ENCODE measurements at places on chromosomes 6 and 20.
A peak's percentile ranks its signal among the peaks of the same experiment; 100 is the strongest.

- DNase-seq, result no peak
Observed at GRCh38 chr6:93550551-93551276, 131.4 kb upstream of the EPHA7 start.

- no peak for DNase-seq
Observed at GRCh38 chr6:157898169-157898568, 75.1 kb downstream of the SNX9 start.

GRCh38 chr20:48814633-48815032, 13.2 kb downstream of the PREX1 start:
- no peak for DNase-seq

- DNase-seq, result no peak
Observed at GRCh38 chr6:34132486-34133185, 13.3 kb downstream of the GRM4 start.

DNA sequence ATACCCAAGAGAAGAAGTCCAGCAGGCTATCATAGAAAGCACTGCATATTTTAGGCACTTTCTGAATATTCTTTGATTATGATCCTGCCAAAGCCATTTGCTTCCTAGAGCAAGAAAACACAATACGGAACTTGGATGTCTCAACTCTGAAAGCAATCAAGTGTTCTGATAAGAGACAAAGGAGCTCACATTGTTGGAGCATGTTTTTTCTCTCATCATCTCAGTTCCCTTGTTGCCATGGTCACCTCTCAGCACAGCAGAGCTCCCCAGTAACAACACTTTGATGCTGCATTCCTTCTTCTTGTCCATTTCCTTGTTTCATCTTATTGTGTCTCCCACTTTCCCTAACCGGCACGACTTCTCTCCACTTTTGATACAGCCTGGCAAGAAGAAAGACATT, 168.7 kb upstream of the FUT9 start:
- DNase-seq, result no peak

DNA sequence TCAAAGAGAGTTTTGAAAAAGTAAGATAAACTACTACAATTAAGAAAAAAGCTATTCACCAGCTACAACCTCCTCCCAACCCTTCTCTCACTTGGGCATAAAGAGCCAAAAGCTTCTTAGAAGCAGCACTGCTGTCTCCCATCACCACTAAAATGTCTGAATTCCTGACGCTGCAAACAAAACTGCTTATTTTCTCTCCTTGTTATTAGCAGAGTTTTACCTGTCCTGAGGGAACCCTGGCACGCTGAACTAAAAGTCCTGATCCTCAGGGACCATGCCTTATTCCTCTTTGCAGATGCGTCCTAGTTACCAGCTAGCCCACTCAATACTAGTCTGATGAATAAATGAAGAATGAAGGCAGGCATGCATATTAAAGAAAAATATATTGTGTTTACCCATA, 1.1 kb downstream of the HACE1 start:
- no peak for DNase-seq

GRCh38 chr20:63028461-63028921, 21.7 kb upstream of the BHLHE23 start:
- no peak for DNase-seq

- DNase-seq, result no peak
Observed at GRCh38 chr20:58852543-58853271, at the start of gene GNAS. GNAS (plus strand) TSS chr20:58852716.

GRCh38 chr6:22157233-22157632, 139.6 kb downstream of the PRL start:
- DNase-seq, result no peak

GRCh38 chr20:4244700-4245485, 229.5 kb upstream of the RNF24 start:
- no peak for DNase-seq

DNA sequence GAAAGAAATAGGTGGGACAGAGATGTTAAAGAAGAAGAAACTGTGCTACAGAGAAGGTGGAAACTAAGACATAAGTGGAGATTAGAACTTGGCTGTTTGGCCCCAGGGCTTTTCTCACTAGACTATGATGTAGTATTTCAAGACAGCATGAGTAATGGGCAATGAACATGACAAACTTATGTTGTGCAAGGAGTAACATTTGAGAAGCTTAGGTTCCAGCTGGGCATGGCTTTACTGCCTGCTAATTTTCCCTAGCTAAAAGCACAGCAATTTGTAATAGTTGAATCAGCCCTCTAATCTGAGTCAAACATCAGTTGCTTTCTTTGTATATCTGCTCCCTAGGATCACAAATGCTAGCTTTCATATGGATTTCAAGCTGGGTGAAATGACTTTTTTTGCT, 294.3 kb upstream of the BMP2 start:
- no peak for DNase-seq

DNA sequence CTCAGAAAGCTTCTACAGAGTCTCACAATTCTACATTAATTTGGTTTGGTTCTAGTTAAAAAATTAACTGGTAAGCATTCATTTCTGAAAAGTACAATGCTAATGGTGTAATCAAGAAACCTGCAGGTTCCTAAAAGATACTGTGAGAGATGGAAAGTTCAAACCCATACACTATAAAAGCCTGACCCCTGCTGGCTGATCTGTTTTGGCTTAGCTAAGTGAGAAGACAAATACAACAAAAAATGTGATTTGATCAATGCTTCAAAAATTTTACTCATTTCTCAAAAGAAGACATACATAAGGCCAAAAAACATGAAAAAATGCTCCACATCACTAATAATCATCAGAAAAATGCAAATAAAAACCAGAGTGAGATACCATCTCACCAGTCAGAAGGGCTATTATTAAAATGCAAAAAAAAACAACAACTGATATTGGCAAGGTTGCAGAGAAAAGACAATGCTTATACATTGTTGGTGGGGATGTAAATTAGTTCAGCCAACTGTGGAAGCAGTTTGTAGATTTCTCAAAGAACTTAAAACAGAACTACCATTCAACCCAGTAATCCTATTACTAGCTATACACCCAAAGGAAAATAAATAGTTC, 102.8 kb downstream of the MOXD1 start:
- no peak for DNase-seq

GRCh38 chr6:116557893-116558292, 4.3 kb downstream of the CALHM4 start:
- DNase-seq, result peak; percentile 94

GRCh38 chr6:117169064-117169665, 96.2 kb upstream of the VGLL2 start:
- no peak for DNase-seq

DNA sequence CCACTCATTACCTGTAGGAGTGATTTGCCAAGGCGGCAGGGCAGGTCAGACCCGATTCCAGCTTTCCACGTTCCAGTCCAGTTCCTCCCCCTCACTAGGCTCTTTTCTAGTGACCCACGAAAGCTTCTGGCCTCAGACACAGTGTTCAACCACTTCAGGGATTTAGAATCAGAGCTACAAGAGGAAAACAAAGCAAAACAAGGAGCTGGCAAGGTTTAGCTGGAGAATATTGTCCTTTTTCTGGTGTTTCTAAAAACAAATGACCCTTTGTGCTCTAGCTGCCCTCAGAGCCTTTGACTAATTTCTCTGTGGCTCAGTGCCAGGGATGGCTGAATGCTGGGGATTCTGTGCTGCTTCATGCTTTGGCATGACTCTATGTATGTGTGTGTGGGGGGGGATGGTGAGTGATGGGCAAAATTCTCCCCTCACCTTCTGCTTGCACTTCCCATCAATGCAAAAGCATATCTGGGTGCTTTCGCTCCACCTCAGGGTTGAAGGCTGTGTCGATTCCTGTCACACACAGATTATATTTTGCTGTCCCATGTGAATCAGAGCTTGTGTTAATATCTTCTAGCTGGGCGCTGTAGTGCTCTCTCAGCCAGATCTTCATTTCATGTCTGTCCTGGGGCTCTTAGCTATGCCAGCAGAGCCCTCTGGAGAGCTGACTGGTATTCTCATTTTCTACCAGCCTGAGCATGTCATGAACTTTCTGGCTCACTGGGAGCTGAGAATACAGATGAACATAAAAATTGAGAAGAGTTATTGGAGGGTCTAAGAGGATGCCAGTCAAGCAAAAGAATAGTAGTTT, 19.3 kb upstream of the NEDD9 start:
- no peak for DNase-seq

DNA sequence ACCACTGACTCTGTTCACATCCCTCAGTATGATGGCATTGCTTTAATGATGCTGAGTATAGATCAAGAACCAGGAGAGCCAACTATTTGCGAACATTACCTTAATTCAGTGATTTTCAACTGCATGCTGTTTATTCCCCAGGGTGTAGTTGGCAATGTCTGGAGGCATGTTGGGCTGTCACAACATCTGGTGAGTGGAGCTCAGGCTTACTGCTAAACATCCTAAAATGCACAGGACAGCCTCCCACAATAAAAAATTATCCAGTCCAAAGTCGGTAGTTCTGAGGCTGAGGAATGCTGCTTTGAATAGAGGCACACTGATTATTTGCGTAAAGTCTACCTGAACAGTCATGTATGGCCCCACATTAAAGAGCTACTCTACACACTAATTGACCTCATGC, 94.8 kb upstream of the OPRM1 start:
- no peak for DNase-seq

GRCh38 chr20:4973330-4974097, 27.8 kb downstream of the SLC23A2 start:
- DNase-seq, result peak; percentile 66

DNA sequence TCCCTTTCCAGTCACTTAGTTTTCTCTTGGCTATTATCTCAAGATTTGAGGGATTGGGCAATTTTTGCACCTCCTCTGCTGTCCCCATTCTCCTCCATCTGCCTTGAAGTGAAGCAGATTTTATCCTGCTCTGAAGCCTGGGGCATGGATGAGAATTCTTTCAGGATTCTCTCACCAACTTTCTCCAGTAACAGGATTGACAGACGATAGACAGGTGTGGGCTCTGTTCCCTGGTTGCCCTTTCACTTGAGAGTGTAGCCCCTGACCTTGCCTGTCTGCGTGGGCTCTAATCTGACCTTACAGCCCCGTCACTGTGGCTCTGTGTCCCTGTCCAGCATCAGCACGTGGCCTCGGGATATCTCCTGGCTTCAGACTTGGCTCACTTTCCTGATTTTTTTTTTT, 27.1 kb downstream of the CDYL start:
- no peak for DNase-seq

DNA sequence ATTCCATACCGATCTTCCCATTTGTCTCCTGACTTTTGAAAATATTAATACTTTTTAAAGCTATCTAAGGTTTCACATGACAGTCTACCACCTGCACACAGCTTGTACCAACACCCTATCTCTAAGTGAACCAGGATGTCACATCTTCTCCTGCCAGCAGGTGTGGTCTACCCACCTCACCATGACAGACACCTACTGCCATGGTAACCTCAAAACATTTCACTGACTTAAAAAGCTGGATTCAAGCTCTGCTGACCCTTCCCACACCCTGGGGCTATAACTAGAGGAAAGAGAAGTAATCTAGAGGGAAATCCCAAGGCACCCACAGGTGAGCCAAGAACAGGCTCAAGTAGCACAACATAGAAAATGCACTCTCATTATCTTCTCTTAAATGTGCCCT, 1.2 kb downstream of the SLC17A3 start:
- no peak for DNase-seq

DNA sequence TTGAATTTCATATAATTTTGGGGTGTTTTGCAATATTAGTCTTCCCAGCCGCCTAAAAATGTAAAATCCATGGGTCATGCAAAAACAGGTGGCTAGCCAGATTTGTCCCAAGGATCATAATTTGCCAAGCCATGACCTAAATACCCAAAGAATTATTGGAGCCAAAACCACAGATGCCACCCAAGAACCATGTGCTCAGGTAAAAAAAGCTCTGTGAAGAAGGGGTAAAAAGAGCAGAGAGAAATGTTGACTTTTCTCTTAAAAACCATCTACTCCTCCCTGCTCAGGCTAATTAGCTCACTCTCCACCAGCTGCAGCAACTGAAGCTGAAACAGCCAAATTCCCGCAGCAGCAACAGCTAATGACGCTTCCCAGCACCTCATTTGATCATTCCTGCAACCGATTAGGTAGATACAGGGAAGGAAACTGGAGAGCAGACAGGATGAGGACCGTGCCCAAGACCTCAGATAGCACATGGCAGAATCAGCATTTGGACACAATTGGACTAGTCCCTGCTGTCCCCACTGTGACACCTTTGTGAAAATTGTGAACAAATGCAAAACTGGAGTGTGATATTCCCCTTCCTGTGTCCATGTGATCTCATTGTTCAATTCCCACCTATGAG, 107.9 kb upstream of the NXT1 start:
- DNase-seq, result no peak

DNA sequence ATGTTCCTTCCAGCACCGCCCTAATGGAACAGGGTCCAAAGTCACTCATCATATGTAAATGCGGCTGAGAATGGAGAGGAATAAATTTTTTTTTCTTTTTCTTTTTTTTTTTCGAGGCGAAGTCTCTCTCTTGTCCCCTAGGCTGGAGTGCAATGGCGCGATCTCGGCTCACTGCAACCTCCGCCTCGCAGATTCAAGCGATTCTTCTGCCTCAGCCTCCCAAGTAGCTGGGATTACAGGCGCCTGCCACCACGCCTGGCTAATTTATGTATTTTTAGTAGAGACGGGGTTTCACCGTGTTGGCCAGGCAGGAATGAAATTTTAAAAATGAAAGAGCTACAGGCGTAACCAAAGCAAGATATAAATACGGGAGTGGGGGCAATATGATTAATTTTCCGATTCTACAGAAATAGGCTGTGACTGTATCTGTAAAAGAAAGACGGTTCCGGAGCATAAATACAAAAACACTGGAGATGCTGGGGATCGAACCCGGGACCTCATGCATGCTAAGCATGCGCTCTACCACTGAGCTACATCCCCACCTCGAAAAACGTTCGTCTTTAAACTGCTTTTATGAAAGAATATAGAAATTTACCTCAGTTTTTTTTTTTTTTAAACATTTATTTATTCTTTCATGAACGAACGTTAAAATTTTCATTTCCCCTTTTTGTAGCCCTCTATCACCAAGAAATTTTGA, 132.2 kb downstream of the GPX5 start:
- no peak for DNase-seq

- peak; percentile 90 for DNase-seq
Observed at GRCh38 chr6:97841763-97842162, 558.7 kb upstream of the MMS22L start.

DNA sequence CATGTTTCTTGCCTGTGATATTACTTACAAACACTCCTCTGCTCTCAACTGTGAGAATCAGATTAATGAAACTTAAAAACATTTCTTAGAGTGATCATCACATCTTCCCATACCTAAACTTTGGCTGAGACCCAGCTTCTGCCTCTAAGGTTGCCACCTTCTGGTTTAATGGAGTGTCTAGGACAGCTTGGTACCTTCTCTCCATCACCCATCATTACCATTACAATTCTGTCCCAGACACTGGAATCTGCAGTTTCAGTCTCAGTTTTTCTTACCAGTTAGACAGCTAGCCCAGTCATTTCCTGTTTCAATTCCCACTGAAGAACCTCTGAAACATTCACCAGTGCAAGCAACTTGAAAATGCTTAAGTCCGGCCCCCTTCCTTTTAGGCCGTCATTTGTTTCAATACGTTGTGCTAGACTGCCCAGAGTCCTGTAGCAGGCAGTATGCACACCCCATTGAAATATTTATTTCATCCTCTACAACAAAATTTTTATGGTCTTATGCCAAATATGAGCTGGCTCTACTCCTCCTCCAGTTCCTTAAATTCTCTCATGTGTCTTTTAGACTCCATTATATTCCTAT, 107.0 kb upstream of the FOXO3 start:
- peak; percentile 33 for DNase-seq

GRCh38 chr6:125102891-125103290, 50.7 kb upstream of the TPD52L1 start:
- DNase-seq, result peak; percentile 88
